ENCODE measurements at places on chromosomes 3 and 15.

DNA sequence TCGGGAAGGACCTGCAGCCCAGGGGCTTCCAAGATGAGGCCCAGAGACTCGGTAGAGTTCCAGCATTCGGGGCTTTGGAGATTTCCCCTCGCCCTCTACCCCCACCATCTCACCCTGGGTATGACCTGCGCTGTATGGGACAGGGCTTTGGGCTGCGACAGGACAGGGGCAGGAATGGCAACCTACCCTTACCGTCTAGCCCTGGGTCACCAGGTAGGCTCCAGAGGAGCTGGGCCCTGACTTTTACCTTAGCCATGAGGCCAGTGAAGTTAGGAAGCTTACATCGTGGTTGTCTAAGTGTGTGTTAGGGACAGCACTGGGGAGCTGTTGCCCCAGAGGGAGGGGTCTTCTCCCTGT lies 683 bp downstream of the PPM1M start:
- peak overlapping the region; percentile 79 for H3K27ac ChIP-seq
- H3K36me3 ChIP-seq, result peaks cover 10% of the 10 kb centered on the region
- DNase-seq, result no peak
- peaks cover 31% of the 10 kb centered on the region for H3K4me1 ChIP-seq

GRCh38 chr3:150469031-150469930 lies 61.2 kb downstream of the TSC22D2 start:
- peaks cover 6% of the 10 kb centered on the region for H3K4me1 ChIP-seq
- no peaks in the 10 kb centered on the region for H3K36me3 ChIP-seq

DNA sequence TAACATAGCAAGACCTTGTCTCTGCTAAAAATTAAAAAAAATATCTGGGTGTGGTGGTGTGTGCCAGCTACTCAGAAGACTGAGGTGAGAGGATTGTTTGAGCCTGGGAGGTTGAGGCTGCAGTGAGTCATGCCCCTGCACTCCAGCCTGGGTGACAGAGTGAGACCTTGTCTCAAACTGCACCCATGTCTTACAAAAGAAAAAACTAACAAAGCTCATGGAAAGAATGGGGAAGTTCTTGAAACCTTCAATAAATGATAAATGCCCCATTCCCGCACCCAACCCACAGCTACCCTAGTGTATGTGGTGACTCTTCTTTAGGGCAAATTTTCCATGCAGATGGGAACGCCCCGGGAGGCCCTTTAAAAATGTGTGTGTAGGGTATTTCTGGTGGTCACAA lies 28.3 kb downstream of the RPLP1 start:
- H3K27ac ChIP-seq, result no peak overlapping the region
- H3K4me1 ChIP-seq, result no peaks in the 10 kb centered on the region
- H3K27me3 ChIP-seq, result no peaks in the 10 kb centered on the region
- DNase-seq, result no peak

- no peaks in the 10 kb centered on the region for H3K27me3 ChIP-seq
- H3K36me3 ChIP-seq, result no peaks in the 10 kb centered on the region
- DNase-seq, result no peak
- H3K27ac ChIP-seq, result no peak overlapping the region
- no peak overlapping the region for H3K4me3 ChIP-seq
- H3K4me1 ChIP-seq, result peaks cover 6% of the 10 kb centered on the region
Observed at GRCh38 chr3:45441584-45442310, 53.4 kb downstream of the LARS2 start.

- H3K4me3 ChIP-seq, result no peak overlapping the region
- H3K36me3 ChIP-seq, result peaks cover 4% of the 10 kb centered on the region
- no peaks in the 10 kb centered on the region for H3K27me3 ChIP-seq
- H3K27ac ChIP-seq, result no peak overlapping the region
- no peak for DNase-seq
Observed at GRCh38 chr15:101029971-101030661, 111.0 kb downstream of the LRRK1 start.

- H3K27me3 ChIP-seq, result no peaks in the 10 kb centered on the region
- no peaks in the 10 kb centered on the region for H3K4me1 ChIP-seq
- H3K27ac ChIP-seq, result no peak overlapping the region
- no peak overlapping the region for H3K4me3 ChIP-seq
- DNase-seq, result no peak
Observed at GRCh38 chr3:134543113-134543512, 57.3 kb downstream of the CEP63 start.

- peaks cover 76% of the 10 kb centered on the region for H3K4me1 ChIP-seq
- peak overlapping the region; percentile 80 for H3K27ac ChIP-seq
- no peaks in the 10 kb centered on the region for H3K27me3 ChIP-seq
- no peak for DNase-seq
- no peak overlapping the region for H3K4me3 ChIP-seq
Observed at GRCh38 chr3:33165372-33165771, 51.6 kb downstream of the CRTAP start.

GRCh38 chr3:54123003-54123775 lies 837 bp downstream of the CACNA2D3 start:
- no peaks in the 10 kb centered on the region for H3K36me3 ChIP-seq
- peak overlapping the region; percentile 76 for H3K4me3 ChIP-seq
- H3K4me1 ChIP-seq, result peaks cover 4% of the 10 kb centered on the region
- H3K27me3 ChIP-seq, result no peaks in the 10 kb centered on the region

- H3K27me3 ChIP-seq, result no peaks in the 10 kb centered on the region
- H3K27ac ChIP-seq, result no peak overlapping the region
- no peaks in the 10 kb centered on the region for H3K36me3 ChIP-seq
- H3K4me1 ChIP-seq, result peaks cover 11% of the 10 kb centered on the region
- no peak overlapping the region for H3K4me3 ChIP-seq
- DNase-seq, result no peak
Observed at GRCh38 chr3:187999821-188000220, 154.1 kb upstream of the LPP start.

GRCh38 chr15:99507504-99508310 lies 58.1 kb upstream of the MEF2A start:
- no peaks in the 10 kb centered on the region for H3K36me3 ChIP-seq
- peak; percentile 36 for DNase-seq
- H3K4me1 ChIP-seq, result peaks cover 71% of the 10 kb centered on the region

GRCh38 chr3:50255251-50255615 lies 13.7 kb upstream of the SEMA3B start:
- DNase-seq, result no peak
- H3K4me1 ChIP-seq, result peaks cover 34% of the 10 kb centered on the region
- peaks cover 52% of the 10 kb centered on the region for H3K36me3 ChIP-seq
- H3K4me3 ChIP-seq, result no peak overlapping the region
- peak overlapping the region; percentile 89 for H3K27ac ChIP-seq
- no peaks in the 10 kb centered on the region for H3K27me3 ChIP-seq

- no peak for DNase-seq
- no peak overlapping the region for H3K27ac ChIP-seq
- H3K4me3 ChIP-seq, result no peak overlapping the region
- peaks cover 21% of the 10 kb centered on the region for H3K36me3 ChIP-seq
- peaks cover 6% of the 10 kb centered on the region for H3K4me1 ChIP-seq
- H3K27me3 ChIP-seq, result no peaks in the 10 kb centered on the region
Observed at GRCh38 chr3:32531010-32531647, 28.5 kb upstream of the CMTM6 start.

DNA sequence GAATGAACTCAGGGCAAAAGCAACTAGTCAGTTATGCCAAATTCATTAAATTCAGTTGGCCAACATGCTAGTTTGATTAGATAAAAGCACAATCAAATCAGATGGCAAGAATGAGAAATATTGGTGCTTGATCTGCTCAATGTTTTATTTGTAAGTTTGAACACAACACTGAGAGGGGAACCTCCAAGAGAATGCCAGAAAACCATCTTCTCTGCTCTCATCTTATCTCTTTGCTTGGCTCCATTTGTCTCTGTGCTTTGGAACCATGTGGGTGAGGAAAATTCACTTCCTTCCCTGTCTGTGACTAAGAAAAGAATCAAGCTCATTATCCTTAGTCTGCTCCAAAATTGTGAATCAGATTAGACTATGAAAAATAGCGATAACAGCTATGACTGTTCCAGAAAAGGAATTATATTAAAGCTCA lies 43.6 kb upstream of the DCBLD2 start:
- DNase-seq, result no peak
- H3K4me3 ChIP-seq, result no peak overlapping the region
- no peak overlapping the region for H3K27ac ChIP-seq
- no peaks in the 10 kb centered on the region for H3K27me3 ChIP-seq

- no peak for DNase-seq
- peaks cover 7% of the 10 kb centered on the region for H3K4me1 ChIP-seq
- no peaks in the 10 kb centered on the region for H3K36me3 ChIP-seq
- H3K27ac ChIP-seq, result no peak overlapping the region
Observed at GRCh38 chr3:136671921-136672320, 80.3 kb downstream of the STAG1 start.

DNA sequence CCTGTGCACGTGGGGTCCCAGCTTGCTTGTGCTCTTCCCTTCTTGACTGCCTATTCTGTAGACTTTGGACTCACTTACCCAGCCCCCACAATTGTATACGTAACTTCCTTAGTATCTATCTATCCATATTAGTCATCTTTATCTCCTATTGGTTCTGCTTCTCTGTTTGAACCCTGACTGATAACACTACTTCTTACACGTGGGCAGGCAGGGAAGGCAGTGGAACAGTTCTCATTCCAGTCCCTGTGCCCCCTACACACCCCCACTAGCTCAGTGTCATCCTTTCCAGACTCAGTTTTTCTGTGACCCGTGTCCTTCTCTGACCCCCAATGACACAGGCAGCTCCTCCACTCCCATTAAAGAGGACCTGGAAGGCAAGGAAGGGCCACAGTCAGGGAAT lies 74.2 kb upstream of the FBN1 start:
- no peaks in the 10 kb centered on the region for H3K27me3 ChIP-seq
- no peaks in the 10 kb centered on the region for H3K36me3 ChIP-seq
- H3K4me3 ChIP-seq, result no peak overlapping the region
- no peak overlapping the region for H3K27ac ChIP-seq
- no peaks in the 10 kb centered on the region for H3K4me1 ChIP-seq

- H3K27ac ChIP-seq, result no peak overlapping the region
- H3K36me3 ChIP-seq, result peaks cover 11% of the 10 kb centered on the region
- no peak overlapping the region for H3K4me3 ChIP-seq
- DNase-seq, result no peak
- H3K27me3 ChIP-seq, result no peaks in the 10 kb centered on the region
- H3K4me1 ChIP-seq, result peaks cover 5% of the 10 kb centered on the region
Observed at GRCh38 chr3:131009698-131010097, 16.9 kb downstream of the ASTE1 start.

DNA sequence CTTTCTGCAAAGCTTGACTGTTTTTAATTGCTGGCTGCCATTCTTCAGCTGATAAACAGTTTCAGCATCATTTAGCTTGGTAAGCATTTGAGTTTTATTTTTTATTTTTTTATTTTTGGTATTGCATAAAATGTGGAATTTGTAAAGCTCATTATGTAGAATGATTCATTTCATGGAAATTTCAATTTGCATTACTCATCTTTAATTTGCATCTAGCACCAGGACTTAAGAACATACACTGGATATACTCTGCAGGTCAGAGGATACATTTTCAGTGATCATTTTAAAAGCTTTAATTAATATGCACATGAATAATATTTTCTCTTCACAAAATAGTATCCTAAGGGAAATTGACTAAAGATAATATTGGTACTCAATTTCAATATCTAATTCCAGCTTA lies 732.4 kb upstream of the BCHE start:
- H3K27me3 ChIP-seq, result no peaks in the 10 kb centered on the region
- no peaks in the 10 kb centered on the region for H3K36me3 ChIP-seq
- DNase-seq, result no peak
- H3K27ac ChIP-seq, result no peak overlapping the region
- no peaks in the 10 kb centered on the region for H3K4me1 ChIP-seq

DNA sequence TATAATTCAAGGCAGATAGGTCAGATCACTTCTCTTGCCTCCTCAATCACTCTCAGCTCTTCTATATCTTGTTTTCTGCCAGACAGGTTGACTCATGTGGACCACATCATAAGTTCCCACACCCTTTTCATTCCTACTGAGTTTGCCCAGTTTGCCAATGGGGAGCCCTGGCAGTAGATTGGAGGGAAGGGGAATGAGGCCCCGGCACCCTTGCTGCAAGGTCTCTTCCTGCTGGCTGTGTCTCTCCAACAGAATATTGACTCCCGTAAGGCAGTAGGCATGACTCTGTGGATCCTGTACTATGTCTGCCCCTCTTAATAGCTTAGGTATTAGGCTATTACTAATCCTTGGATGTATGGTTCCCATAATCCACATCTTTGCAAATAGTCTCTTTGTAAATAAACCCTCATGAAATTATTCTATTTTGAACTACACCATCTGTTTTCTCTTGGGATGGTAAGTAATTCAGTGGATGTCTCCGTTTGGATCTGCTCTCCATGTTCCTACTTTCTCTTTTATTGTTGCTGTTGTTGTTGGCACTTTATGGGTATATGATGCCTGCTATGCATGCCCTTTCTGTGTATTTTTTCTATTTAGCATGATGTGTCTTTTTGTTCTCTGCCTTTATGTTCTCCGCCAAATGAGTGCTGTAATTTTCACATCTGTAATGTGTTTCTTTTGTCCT lies 65.5 kb upstream of the DCBLD2 start:
- no peak overlapping the region for H3K4me3 ChIP-seq
- H3K27me3 ChIP-seq, result no peaks in the 10 kb centered on the region

- no peaks in the 10 kb centered on the region for H3K27me3 ChIP-seq
- H3K4me1 ChIP-seq, result no peaks in the 10 kb centered on the region
- no peak overlapping the region for H3K27ac ChIP-seq
- no peak for DNase-seq
Observed at GRCh38 chr15:100334015-100334414, 7.8 kb downstream of the ADAMTS17 start.

- H3K36me3 ChIP-seq, result no peaks in the 10 kb centered on the region
- H3K27me3 ChIP-seq, result no peaks in the 10 kb centered on the region
- H3K4me1 ChIP-seq, result no peaks in the 10 kb centered on the region
- H3K27ac ChIP-seq, result no peak overlapping the region
Observed at GRCh38 chr3:70737666-70738290, 425.3 kb upstream of the MDFIC2 start.

GRCh38 chr15:78714890-78715289 lies 73.9 kb upstream of the CHRNB4 start:
- H3K4me1 ChIP-seq, result no peaks in the 10 kb centered on the region
- no peak for DNase-seq
- H3K36me3 ChIP-seq, result no peaks in the 10 kb centered on the region
- H3K27me3 ChIP-seq, result no peaks in the 10 kb centered on the region
- H3K27ac ChIP-seq, result no peak overlapping the region

GRCh38 chr3:94647131-94647530 lies 584.3 kb downstream of the NSUN3 start:
- H3K27ac ChIP-seq, result no peak overlapping the region
- DNase-seq, result no peak
- H3K27me3 ChIP-seq, result no peaks in the 10 kb centered on the region
- no peaks in the 10 kb centered on the region for H3K36me3 ChIP-seq
- H3K4me1 ChIP-seq, result no peaks in the 10 kb centered on the region
- H3K4me3 ChIP-seq, result no peak overlapping the region

DNA sequence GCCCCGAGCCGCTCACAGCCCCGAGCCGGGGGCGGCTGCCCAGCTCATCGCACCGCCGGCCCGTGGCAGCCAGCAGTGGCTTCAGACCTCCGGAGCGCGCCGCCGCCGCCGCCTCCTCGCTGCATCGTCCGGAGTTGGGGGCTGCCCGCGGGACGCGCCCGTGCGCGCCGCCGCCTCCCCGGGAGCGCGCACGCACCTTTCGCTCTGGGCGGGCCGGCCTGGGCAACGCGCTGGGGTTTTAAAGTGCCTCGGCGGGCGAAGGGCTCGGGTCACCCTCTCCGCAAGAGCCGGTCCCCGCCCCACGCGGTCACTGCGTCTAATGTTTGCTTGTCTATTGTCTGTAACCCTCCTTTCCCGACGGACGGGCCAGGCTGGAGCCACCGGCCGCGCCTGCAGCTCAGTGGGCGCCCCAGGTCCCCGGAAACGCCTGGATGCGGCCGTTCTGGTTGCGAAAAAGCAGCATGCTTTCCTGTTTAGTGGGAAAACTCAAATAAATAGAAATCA lies at the start of gene RYK:
Gene RYK, minus strand, starts transcription at position 143 of the 504 bp plus-strand sequence. CDS start 205 bp downstream, outside the sequence.
- peaks cover 18% of the 10 kb centered on the region for H3K4me1 ChIP-seq
- H3K27me3 ChIP-seq, result no peaks in the 10 kb centered on the region
- peak within 1 kb of the TSS; percentile 90 for H3K27ac ChIP-seq
- peak within 1 kb of the TSS; percentile 94 for H3K4me3 ChIP-seq

Measured in thoracic aorta (tissue), 2 donors.